ENCODE measurements at places on chromosomes 5 and 9.

DNA sequence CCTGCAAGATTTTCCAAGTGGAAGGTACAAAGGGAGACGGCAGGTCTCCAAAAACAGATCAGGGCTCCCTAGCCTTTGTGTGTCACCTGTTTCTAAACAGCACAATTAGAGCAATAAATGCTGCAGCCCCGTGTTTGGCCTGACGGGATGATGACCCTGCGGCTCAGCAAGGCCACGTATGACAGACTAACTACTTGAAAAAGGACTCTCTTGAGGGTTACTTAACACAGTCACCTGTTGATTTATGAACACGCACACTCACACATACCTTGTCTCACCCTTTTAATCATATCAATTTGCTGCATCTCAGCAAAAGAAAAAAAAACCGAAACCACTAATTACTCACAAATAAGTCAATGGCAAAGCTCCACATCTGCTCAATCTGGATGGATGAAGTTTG, 199.6 kb upstream of the GAS1 start:
- H3K36me3 ChIP-seq = no peaks in the 10 kb centered on the region
- no peak overlapping the region for H3K27ac ChIP-seq
- H3K4me1 ChIP-seq = peaks cover 5% of the 10 kb centered on the region
- no peak overlapping the region for H3K4me3 ChIP-seq
- H3K27me3 ChIP-seq = no peaks in the 10 kb centered on the region

DNA sequence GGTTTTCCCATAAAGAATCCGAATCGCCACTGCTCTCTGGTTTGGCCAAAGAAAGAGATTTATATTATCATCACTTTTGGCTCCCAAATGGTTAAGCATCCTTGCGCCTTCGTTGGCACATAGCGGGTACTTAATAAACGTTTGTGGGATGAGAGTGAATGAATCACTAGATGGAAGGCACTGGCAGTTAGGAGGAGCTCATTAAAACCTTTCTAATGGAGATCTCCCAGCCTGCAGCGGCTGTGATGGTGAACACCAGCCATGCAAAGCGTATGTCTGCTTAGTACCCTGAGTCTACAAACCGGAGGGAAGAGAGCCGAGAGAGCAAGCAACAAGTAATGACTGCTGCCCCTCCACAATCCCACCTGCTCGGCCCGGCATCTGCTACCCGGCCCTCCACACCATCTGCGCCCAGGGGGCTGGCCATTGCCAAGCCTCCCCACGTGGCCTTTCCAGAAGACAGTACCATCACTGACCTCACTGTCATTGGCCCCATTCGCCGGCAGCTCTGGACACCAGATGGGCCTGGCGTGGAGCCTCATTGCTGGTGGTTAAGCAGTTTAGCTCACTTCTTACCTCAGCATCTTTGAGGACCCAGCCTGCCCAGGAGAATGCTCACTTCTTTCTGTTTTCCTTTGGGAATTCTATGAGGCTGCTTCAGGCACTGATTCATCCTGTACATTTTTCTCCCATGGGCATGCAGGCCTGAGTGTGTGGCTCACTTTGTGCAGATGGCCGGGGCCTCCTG, 39.3 kb upstream of the ANKRD33B start:
- no peak overlapping the region for H3K4me3 ChIP-seq
- DNase-seq = no peak
- no peak overlapping the region for H3K27ac ChIP-seq
- no peaks in the 10 kb centered on the region for H3K36me3 ChIP-seq
- H3K27me3 ChIP-seq = no peaks in the 10 kb centered on the region
- H3K4me1 ChIP-seq = no peaks in the 10 kb centered on the region

DNA sequence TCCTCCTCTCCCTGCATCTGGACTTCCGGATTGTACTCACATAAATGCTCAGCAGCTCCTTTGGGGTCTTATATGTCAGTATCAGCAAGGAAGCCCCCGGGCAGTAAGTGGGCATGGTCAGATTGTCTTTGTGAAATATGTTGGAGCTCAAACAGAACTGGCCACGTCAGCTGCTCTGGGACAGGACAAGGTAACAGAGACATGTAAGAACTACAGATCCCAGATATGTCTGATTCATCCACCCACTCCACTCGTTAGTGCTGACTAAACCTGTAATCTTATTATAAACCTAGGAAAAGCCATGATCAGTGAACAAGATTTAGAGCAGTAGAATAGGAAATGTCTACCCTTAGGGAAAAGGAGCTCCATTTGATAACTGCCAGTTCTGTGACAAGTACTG, 561.8 kb downstream of the CETN3 start:
- no peak for DNase-seq
- no peaks in the 10 kb centered on the region for H3K27me3 ChIP-seq
- H3K36me3 ChIP-seq = no peaks in the 10 kb centered on the region
- peaks cover 5% of the 10 kb centered on the region for H3K4me1 ChIP-seq
- H3K27ac ChIP-seq = no peak overlapping the region

- H3K27ac ChIP-seq = no peak overlapping the region
- DNase-seq = no peak
- no peaks in the 10 kb centered on the region for H3K4me1 ChIP-seq
- no peak overlapping the region for H3K4me3 ChIP-seq
- H3K36me3 ChIP-seq = peaks cover 2% of the 10 kb centered on the region
- H3K27me3 ChIP-seq = no peaks in the 10 kb centered on the region
Measured at GRCh38 chr5:142008813-142009212, 4.0 kb downstream of the GNPDA1 start.

DNA sequence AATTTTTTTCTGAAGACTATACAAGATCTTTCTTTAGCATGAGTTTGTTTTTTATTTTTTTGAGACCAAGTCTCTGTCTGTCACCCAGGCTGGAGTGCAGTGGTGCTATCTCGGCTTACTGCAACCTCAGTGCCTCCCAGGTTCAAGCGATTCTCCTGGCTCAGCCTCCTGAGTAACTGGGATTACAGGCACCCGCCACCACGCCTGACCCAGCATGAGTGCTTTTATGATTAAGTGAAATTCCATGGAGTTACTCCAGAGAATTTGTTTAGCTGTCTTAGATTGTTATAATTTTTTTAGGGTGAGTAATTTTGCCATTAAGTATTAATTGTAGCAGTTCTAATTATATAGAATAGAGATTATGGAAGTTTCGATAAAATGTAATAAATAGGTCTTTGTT, 14.3 kb downstream of the YTHDC2 start:
- no peaks in the 10 kb centered on the region for H3K27me3 ChIP-seq
- no peak overlapping the region for H3K4me3 ChIP-seq
- no peak for DNase-seq
- no peak overlapping the region for H3K27ac ChIP-seq
- H3K4me1 ChIP-seq = no peaks in the 10 kb centered on the region

DNA sequence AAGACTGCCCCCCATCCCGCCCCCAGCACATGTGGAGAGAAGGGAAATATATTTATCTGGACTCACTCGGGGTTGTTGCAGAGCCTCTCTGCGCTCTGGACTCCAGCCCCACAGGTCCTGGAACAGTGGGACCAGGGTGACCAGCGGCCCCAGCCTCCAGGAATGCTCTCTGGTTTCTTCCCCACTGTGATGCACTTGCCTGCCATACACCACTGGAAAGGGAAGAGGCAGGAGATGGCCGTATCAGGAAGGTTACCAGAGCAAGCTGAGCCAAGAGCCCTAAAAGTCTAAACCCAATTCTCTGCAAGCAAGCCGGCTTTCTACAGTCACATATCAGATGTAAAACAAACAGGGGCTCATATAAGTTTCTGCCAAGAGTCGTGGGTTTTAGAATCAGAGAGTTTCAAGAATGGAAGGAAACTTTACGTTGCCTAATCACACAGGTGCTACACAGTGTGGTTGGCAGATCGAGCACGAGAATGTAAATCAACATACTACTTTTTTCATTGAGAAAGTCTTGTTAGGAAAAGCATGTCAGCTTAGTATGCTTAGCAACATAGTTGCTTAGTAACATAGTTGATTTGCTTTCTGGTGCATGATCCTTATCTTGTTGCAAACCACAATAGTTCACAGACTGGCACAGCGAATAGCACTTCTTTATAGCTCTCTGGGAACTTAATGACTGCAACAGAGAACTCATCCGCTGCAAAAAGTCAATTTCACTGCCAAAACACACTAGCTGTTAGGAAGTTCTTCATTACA, 201.2 kb downstream of the TARS1 start:
- DNase-seq = peak; percentile 51
- no peaks in the 10 kb centered on the region for H3K27me3 ChIP-seq
